ENCODE measurements at places on chromosomes 3 and 15.
A peak's percentile ranks its signal among the peaks of the same experiment; 100 is the strongest.

DNA sequence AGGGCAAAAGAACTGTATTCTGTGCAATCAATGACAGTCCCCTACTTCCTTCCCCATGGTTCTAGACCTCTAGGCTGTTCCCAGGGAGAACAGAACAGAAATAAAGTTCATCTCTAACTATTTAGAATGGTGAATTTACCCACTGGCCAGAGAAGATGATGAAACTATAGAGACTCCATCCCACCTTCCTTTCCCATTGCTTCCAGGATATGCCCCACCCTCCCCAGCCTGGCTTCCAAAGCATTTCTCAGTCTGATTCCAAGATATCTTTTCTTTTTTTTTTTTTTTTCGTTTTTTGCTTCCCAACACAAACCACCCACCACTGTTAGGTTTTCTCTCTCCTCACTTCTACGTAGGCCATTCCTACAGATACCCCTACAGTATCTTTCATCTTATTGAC lies 25.1 kb upstream of the SMAD3 start:
- DNase-seq, result no peak

DNA sequence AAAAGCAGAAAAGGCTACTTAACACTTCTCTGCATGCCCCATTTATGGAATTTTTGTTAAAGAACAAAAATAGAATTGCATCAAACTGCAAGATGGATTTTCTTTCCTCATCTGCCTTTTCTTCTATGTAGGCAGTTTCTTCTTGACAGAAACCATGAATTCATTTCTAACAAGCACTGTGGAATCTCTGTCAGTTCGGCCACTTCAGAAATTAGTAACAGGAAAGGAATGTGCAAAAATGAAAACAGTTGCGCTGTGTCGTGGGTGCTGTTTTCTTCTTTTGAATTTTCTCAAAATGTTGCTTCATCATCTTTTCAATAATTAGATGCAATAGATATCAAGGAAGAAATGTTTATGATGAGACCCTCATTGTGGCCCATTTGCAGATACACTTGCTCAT lies 151.6 kb downstream of the FOXB1 start:
- DNase-seq, result peak; percentile 63

DNA sequence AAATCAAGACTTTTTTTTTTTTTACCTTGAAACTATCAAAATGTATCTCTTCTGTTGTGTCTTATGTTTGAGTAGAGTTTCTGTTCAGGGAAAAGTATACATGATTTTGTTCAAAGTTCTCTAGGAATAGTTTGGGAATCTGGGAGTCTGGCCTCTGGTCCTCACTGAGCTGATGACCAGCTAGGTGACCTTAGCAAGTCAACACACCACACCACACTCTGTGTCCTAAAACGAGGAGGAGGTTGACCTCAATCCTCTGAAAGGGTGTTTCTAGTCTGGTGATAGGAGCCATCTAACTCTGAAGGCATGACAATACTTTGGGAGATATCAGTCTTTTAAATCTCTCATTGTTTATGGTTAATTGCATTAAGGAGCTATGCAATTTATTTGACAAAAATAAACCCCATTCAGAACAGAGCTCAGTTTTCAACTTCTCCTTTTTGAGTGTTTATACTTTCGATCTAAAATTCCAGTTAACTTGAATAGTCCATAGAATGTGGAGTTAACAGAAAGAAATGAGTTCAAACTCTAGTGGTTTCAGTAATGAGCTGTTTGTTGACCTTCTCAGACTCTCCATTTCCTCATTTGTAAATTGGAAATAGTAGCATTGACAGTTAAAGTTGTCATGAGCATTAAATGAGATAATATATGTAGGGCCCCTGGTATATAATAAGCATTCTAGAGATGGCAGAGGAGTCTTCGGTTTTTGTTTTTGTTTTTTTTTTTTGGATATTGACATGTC lies 112.2 kb upstream of the LRRN1 start:
- DNase-seq, result no peak

- no peak for DNase-seq
These were observed 2.9 kb upstream of the RAP2B start for GRCh38 chr3:153158961-153159735.

- DNase-seq, result no peak
These were observed 32.3 kb upstream of the LEKR1 start for GRCh38 chr3:156793851-156794250.

DNA sequence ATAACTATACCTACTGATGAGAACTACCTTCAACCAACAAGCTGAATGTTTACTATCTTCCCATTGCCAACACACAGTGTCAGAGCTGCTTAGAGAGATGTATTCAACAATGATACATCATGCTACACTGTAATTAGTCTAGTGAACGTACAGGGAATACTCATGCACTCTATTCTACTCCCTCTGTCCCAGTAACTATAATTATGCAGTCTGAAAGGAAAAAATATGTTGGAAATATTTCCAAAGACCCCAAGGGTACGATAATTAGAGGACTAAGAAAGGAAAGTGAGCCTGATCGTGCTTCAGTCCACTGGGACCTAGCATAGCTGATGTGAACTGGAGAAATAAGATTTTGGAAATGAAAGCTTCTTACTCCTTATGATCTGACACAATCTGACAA lies 36.9 kb upstream of the FSIP1 start:
- DNase-seq, result no peak

- no peak for DNase-seq
These were observed at the start of gene CD86 for GRCh38 chr3:122055215-122055614. CD86 (plus strand) TSS chr3:122055362; CDS start chr3:122055490, 128 bp downstream.

GRCh38 chr3:159761369-159761768 lies 227.3 kb upstream of the IL12A start:
- DNase-seq, result peak; percentile 65

- no peak for DNase-seq
These were observed 3.1 kb downstream of the NBEAL2 start for GRCh38 chr3:46982546-46982945.

GRCh38 chr3:197015790-197016736 lies 13.6 kb downstream of the MELTF start:
- DNase-seq, result no peak

- DNase-seq, result peak; percentile 2
These were observed 19.7 kb downstream of the OCA2 start for GRCh38 chr15:28079313-28079969.

DNA sequence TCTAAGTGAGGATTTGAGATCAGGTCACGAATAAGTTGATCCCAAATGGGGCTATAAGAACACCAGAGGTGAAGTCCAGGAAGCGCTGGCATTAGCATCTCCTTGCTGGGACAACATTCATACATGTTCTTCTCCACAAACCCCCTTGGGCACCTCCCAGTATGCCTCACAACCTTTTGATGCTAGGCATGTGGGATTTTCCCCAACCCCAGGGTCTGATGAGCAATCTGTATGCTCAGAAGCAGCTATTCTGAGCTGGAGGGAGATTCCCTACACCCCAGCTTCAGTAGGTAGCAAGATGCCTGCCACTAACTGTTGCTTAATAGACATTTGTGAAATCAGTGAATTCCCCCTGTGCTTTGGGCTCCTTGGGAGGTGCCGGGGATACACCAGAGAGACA lies 32.2 kb downstream of the SLC6A11 start:
- no peak for DNase-seq

DNA sequence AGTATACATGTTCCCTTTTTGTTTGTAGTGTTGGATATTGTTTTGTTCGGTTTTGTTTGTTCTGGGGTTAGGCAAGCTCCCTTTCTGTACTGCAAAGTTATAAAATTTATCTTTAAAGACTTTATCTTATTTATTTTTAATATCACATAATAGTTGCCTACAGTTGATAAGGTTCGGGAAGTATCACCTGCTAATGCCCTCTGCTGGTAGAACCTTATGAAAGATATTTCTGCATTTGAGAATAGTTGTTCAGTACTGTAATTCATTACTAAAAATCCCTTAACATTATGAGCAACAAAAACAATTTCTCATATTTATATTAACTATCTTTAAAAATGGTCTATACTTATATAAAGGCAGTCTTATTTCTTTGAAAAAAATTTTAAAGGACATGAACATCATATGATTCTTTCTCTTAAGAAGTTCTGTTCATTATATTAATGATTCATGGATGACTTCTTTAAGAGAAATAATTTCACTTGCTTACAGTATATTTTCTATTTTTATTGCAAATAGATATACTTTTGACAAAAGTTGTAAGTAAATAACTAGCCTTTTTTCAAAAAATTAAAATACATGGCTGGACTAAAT lies 1126.8 kb downstream of the SI start:
- no peak for DNase-seq
